ENCODE measurements at places on chromosomes 4 and X.

DNA sequence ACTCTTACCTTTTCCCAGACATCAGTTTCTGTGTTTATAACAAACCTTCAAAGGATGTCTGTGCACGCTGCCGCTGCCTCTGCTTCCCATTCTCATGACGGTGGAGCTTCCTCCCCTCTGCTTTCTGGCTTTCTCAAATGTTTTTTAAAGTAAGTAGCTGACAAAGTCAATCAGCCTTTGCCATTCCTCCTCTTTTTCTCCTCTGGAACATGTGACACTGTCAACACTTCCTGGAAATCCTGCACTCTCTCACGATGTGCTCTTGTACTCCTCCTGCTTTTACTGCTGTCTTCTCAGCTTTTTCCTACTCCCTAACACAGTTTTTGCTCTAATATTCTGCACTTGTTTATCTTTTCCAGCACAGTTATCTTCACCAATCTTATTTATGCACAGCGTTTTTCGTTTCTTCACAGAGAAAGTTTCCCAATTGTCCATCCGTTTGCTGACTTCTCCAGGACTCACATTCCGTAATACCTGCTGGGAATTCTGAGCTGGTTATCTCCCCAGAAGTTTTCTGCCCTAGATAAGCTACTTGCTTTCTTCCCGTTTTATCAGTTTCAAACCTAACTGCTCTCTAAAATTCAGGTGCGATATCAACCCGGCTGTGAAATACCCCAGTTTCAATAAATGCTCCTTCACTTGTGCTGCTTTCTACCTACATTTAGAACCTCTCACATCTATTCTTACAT lies 465.6 kb upstream of the AGA start:
- DNase-seq, result no peak

DNA sequence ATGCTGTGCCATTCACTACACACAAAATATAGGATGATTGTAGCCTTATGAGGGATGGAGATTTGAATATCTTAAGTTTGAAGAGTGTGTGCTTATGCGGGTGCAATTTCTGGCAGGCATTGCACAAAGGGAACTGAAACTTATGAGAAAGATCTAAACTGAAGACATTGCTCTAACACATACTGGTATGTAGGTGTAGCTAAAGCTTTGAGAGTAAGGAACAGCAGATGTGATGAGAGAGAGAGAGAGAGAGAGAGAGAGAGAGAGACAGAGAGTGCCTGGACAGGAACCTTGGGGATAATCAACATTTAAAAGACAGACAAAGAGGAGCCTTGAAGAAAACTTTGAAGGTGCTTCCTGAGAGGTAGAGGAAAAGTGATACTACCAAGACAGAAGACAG lies 379.7 kb downstream of the SPRY1 start:
- DNase-seq, result no peak

DNA sequence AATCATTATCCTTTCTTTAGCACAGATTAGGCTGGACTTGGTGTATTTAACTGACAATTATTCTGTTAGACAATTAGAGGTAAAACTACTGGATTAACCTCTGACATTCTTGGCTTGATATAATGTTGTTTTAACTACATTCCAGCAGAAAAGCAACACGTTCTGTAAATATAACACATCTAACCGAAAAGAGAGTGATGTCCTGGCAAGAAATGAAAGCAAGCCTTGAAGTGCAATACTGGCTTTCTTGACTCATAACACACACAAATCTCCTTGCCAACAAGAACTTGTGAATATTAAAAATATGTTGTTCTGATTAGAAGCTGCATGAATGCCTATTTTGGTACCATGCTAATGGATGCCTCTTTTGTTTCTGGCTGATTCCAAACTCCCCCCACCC lies 76.4 kb downstream of the EFHC2 start:
- DNase-seq, result no peak

GRCh38 chr4:99061048-99061700 lies 27.4 kb downstream of the ADH5 start:
- DNase-seq, result no peak

DNA sequence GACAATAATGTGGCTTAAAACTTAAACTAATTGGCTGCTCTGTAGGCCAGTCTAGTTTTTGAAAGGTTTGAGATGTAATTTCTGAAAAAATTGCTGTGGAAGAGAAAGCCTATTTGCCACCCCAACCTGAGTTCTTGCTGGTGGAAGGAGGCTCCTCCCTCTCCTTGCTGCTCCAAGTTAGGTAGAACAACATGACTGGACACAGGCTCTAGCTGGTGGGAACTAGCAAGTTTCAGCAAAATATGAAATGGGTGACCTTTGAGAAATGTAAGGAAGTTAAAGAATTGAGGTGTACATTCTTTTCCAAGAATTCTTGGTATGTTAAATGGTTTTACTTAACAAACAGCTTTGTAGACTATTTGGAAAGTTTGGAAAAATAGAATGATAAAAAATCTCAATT lies 8.0 kb downstream of the RPL34 start:
- DNase-seq, result no peak

DNA sequence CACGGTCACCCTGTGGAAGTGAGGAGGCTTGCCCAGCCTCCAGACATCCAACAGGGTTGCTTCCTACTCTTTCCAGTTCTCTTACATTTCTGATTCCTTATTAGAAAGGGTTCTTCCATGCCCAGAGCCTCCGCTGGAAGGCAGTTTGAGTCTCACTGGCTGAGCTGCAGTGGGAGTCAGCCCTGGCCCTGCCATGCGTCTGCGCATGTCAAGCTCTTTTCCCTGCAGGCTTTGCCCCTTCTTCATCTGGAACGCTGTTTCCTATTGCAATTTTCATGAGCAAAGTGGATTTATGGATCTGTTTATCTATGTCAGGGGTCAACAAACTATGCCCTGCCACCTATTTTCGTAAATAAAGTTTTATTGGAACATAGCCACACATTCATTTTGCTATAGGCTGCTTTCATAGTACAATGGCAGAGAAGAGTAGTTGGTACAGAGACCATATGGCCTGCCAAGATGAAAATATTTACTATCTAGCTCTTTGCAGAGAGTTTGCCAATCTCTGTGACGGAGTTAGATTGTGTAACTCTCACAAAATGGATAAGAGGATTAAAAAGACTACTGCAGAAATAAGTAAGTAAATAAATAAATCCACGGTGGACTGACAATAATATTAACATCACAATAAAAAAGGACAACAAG lies 3.9 kb upstream of the CHRNA9 start:
- DNase-seq, result no peak

DNA sequence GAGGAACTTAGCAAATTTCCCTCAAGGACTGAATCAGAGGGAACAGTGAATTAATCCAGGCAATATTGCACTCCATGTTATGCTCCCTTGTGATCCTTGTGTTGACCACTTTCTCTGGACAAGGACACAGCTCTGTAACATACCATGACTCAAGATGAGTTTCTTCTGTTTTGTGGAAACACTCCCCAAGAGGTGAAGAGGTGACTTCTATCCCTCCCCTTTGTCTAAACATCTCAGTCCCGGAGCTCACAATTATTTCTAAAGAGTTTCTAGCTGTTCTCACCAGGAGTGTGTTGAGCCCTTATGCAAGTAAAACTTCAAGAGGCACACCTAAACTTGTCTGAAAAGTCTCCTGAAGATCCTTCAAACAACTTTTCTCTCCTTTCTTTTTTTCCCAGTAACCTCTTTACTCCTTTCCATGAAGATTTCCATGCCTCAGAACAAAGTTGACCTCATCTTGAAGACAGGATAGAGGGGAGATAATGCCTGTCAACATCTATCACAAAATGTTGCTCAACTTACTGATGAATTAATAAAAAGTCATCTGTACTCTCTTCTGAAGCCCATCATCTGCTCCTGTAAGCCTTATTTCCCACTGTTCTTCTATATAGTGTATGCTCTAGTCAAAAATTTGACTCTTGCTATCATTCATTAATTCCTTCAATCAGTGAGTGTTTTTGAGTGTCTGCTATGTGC lies 429.1 kb downstream of the SPRY1 start:
- no peak for DNase-seq

DNA sequence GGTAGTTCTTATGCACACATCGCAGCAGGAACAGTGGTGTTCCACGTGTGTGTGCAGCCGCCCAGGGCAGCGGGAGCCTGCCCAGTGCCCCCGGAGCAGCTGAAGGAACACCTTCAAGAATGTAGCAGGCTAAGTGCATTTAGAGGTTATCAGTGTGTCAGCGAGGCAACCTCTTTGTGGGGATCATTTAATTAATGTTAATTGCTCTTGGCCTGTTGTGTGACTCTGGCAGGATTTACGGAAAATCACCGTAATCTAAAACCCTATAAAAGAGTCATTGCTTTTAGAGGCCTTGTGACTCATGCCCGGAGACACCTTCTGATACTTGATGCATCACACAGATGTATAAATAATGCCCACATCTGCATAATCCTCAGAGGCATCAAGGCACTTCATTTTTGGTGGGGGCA lies 47.3 kb upstream of the GATB start:
- DNase-seq, result no peak

- DNase-seq, result no peak
Observed at GRCh38 chr4:183204793-183205192, 105.7 kb downstream of the WWC2 start.

GRCh38 chrX:118521435-118521834 lies 25.8 kb downstream of the DOCK11 start:
- no peak for DNase-seq

DNA sequence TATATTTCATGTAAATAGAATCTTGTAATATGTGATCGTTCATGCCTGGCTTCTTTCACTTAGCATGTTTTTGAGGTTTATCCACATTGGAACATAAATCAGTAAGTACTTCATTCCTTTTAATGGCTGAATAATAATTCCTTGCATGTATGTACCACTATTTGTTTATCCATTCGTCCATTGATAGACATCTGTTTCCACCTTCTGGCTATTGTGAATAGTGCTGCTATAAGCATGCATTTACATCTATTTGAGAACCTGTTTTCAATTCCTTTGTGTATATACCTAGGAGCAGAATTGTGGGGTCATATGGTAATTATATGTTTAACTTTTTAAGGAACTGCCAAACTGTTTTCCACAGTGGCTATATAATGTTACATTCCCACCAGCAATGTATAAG lies 356.7 kb upstream of the DIPK2B start:
- peak; percentile 1 for DNase-seq

DNA sequence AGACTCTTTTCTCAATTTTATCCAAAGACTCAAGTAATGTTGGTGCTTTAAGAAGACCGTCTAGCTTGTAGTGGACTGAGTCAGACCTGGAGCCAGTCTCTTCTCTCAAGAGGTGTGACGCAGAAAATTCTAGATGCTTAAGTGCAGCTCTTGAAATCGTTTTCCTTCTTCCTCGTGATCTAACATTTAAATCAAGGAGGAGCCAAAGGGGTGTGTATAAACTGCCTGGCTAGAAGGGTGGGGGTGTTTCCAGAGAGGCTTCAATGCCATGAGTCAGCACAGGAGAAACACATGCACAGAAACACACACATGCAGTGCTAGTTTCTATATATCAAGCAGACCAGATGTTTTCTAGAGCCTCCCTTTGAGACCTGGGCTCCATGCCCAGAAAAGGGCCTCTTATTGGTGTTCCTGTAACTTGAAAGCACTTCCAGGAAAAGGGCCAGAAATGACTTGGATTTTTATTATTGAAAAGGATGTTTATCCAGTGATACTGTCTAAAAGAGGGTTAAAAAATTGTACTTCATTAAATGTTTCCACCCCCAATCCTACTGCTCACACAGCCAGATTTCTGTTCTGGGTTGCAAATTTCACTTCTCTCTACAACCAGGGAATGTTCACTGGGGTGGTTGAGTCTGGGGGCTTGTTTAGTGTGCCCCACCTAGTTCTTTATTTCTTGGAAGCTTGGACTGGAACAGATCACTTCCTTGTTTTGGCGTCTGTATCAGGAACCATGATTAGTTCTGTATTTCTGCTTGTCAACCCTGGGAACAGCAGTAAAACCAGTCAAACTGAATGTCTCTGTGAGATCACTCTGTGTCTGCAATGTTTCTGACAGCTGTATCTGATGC lies at the start of gene CLIC2:
TSS of gene CLIC2 (minus strand) at position 129 of the 851 bp plus-strand sequence. CDS start 187 bp downstream, outside the sequence.
- DNase-seq, result no peak

DNA sequence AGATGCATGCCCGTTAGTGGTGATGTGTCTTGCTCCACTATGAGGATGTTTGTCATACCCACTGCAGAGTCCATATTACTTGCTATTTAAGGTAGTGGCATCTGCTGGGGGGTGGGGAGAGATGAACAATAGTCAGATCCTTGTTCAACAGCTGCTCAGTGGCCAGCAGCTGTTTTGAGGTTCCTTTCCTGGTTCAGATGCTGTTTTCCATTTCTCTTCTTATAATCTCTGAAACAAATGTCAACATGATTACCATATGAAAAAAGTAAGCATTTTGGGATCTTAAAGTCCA lies 1567.9 kb upstream of the TENM3 start:
- DNase-seq, result no peak

- DNase-seq, result no peak
Observed at GRCh38 chrX:105136786-105137185, 83.7 kb downstream of the TEX13A start.

GRCh38 chrX:84168574-84168973 lies 19.4 kb downstream of the RPS6KA6 start:
- no peak for DNase-seq

- no peak for DNase-seq
Observed at GRCh38 chr4:123943976-123944375, 547.4 kb downstream of the SPRY1 start.

GRCh38 chr4:83152746-83153145 lies 38.2 kb upstream of the PLAC8 start:
- DNase-seq, result no peak

GRCh38 chrX:120021927-120022326 lies 55.6 kb downstream of the RHOXF2B start:
- DNase-seq, result no peak

GRCh38 chrX:97482666-97483300 lies 599.1 kb downstream of the RPA4 start:
- no peak for DNase-seq

DNA sequence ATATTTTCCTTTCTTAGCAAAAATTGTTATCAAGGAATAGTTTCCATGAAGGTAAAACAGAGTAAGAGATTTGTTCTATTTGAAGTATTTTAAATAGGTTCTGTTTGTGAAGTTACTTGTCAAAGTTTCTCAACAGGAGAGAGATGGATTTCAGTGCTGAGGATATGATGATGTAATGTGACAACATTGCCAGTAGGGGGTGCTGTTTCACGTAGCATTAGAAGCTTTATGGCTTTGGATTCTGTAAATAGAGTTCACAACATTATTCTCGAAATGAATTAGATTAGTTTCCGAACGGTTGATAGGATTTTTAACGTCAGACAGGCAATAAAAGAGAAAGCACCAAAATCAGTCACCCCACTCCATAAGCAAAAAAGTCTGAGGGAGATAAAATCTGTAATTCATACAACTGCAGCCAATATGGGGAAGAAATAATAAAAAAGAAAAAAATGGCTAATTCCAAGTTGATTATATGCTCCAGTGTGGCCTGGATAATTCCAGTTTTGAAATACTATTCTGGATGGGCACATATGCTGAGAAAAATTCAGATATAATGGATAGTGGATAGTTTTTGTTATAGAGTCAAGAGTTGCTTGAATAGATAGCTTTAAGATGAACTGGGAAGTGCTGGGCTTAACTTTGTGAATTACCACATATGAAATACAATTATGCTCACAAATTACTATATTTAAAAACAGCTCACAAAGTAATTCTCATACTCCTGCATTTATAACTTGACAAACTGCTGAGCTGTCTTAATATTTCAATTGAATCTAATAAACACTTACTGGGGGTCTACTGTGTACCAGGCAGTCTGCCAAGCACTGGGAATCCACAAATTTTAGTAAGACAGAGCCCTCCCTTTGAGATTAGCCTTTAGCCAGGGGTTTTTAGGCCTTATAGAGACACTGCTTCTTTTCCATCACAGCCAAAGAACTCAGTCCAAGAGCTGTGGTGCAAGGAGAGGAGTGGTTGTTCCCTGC lies 109.1 kb downstream of the GPAT3 start:
- DNase-seq, result peak; percentile 27
